ENCODE measurements at places on chromosomes 3 and 15.

GRCh38 chr3:97991293-97991682 is 19.1 kb upstream of the RIOX2 start:
- no peak for DNase-seq

- no peak for DNase-seq
These were observed 91.6 kb downstream of the PLD1 start for GRCh38 chr3:171718493-171719185.

DNA sequence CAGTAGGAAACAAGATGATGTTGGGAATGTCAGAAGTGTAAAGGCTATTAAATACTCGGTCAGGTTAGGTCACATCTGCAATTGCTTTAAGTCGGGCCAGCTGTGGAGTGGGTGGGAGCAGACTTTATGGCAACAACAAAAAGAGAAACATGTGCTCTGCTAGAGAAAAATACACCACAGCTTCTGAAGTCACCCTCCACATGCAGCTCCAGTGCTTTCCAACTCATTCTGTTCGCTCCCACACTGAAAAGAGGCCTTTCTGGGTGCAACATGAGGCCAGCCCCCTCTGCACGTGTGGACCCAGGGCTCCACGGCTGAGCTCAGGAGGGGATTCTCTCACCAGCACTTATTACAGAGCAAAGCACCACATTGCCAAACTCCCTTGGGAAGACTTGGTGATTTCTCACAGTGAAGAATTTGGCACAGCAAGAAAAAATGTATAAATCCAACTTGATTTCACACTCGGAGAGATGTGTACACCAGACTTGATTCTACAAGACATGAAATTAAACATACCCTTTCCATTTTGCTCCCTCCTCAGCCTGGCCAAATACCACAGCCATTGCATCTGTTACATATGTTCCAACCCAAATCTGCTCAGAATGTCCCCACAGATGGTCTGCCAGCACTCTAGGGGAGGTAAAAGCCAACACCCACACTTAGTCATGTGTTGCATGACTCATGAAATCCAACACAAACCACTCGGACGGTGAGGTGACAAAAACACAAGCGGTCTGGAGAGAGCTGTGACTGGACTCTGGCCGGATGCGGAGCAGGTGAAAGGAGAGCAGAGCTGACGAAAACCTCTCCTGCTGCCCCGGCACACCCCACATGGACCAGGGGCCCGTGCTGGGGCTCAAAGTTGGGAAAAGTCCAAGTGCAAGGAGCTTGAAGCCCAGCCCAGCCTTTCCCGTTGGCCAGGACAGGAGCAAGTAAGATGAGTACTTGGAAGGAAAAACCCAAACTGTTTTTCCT is 74.6 kb downstream of the ITGB5 start:
- no peak for DNase-seq

- no peak for DNase-seq
These were observed 542.9 kb downstream of the FHIT start for GRCh38 chr3:60708191-60708975.

GRCh38 chr15:99102332-99103235 is 2.3 kb upstream of the SYNM start:
- no peak for DNase-seq

DNA sequence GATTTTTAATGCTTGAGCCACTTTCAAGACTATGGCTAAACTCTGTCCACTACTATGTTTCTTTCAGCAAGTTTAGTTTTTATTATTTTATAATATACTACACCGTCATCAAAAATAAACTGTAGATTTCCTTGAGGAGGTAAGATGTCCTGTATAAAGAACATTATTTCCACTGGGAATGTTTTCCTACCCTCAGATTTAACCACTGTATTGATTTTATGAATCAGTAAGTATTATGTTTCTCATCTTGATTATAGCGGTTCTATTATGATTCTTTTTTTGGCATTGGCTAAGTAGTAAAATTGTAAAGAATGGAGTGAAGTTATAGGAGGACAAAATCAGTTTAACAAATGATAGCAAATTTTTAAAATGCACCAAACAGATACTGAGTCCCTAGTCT is 44.4 kb downstream of the ADAM10 start:
- no peak for DNase-seq

GRCh38 chr15:92809880-92810361 is 90.2 kb upstream of the CHD2 start:
- no peak for DNase-seq

DNA sequence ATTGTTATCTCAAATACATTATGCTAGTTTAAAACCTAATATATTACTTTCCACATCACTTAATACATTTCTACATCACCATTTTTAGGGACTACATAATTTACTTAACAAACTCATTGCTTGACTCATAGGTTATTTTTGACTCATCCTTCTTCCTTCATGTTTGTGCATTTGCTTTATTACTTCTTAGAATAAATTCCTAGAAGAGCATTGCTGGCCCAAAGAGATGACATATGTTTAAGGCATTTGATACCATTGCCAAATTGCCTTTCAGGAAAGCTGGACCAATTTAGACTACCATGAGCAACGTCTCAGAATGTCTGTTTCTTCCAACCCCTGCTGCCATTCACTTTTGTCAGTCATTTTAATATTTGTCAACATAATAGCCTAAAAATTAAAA is 905.8 kb downstream of the IGSF11 start:
- no peak for DNase-seq

GRCh38 chr3:146550743-146551510 is 6.5 kb upstream of the PLSCR1 start:
- no peak for DNase-seq

- no peak for DNase-seq
These were observed 1.3 kb downstream of the ADAMTS9 start for GRCh38 chr3:64686446-64686908.

- DNase-seq: no peak
These were observed 82.2 kb downstream of the RBMS3 start for GRCh38 chr3:29363110-29363509.

GRCh38 chr3:25009665-25010064 is 418.4 kb upstream of the RARB start:
- DNase-seq: no peak

GRCh38 chr3:157868196-157868595 is 238.0 kb downstream of the SHOX2 start:
- DNase-seq: no peak

DNA sequence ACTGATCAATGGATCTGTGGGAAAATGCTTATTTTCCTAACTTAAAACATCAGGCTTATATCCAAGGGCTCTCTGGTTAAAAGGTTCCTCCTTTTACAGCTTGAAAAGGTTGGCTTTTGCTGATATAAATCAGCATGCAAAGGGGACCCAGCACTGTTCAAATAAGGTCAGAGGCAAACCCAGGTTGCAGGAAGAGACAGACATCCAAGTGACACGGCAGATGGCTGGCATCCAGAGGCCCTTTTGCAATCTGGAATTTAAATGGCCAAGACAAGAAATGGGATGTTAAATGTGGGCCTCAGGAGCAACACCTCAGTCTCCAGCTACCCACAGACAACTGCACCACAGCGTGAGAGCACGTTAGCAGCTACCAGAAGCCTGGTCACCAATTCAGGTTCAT is 6.3 kb downstream of the SH3BP5 start:
- DNase-seq: peak; percentile 63

GRCh38 chr15:89150287-89150686 is 62.0 kb downstream of the ABHD2 start:
- no peak for DNase-seq

- no peak for DNase-seq
These were observed 1.1 kb downstream of the SLCO2A1 start for GRCh38 chr3:134028486-134029255.

GRCh38 chr3:13308380-13308801 is 111.7 kb downstream of the NUP210 start:
- DNase-seq: peak; percentile 39

GRCh38 chr3:177440456-177441104 is 243.3 kb upstream of the TBL1XR1 start:
- no peak for DNase-seq

GRCh38 chr3:39148435-39149058 is 4.8 kb downstream of the CSRNP1 start:
- no peak for DNase-seq

DNA sequence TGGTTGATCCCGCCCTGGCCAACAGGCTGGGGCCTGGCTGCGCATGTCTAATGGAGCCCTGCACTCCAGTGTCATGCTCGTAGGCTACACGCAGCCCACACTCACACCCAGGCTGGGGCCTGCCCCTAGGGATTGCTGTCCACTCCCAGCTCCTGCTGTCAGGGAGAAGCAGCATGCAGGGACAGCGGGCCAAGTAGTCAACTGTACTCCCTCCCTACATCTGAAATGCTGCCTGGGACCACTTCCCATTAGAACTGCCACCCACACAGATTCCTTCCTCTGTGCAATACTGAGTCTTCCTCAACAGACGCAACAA is 16.1 kb downstream of the ALS2CL start:
- DNase-seq: no peak

GRCh38 chr3:154132777-154133375 is 11.7 kb downstream of the ARHGEF26 start:
- DNase-seq: no peak

DNA sequence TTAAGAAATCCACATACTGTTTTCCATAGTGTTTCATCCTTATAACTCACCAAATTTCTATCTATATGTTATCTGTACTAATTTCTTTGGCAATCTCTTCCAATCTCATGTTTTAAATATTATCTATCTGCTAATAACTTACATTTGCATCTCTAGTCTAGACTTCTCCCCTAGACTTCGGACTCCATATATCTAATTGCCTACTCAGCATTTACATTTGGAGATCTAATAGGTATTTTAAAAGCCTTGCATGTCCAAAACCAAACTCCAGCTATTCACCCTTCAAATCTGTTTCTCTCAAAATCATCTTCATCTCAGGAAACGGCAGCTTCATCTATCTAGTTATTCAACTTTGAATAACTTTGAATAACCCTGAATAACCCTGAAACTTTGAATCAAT is 35.3 kb downstream of the ZNF385D start:
- no peak for DNase-seq

DNA sequence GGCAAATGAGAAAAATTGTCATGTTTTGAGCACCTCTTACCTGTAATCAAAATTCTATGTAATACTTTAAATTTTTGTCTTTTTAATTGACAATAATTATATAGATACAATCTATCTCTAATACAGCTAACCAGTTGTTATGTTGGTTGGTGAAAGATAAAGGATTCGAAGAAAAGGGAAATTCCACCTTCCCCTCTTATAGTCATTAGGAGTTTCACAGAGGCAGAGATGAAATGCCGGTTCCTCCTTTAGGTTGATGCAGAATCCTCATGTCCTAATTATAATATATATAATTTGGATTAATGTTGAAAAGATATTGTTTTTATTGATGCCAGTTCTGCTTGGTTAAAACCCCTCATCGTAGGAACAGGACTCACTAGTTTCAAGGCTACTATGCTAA is 67.1 kb downstream of the LRCH3 start:
- DNase-seq: no peak

GRCh38 chr15:70093481-70094319 is 4.0 kb downstream of the TLE3 start:
- DNase-seq: peak; percentile 100

DNA sequence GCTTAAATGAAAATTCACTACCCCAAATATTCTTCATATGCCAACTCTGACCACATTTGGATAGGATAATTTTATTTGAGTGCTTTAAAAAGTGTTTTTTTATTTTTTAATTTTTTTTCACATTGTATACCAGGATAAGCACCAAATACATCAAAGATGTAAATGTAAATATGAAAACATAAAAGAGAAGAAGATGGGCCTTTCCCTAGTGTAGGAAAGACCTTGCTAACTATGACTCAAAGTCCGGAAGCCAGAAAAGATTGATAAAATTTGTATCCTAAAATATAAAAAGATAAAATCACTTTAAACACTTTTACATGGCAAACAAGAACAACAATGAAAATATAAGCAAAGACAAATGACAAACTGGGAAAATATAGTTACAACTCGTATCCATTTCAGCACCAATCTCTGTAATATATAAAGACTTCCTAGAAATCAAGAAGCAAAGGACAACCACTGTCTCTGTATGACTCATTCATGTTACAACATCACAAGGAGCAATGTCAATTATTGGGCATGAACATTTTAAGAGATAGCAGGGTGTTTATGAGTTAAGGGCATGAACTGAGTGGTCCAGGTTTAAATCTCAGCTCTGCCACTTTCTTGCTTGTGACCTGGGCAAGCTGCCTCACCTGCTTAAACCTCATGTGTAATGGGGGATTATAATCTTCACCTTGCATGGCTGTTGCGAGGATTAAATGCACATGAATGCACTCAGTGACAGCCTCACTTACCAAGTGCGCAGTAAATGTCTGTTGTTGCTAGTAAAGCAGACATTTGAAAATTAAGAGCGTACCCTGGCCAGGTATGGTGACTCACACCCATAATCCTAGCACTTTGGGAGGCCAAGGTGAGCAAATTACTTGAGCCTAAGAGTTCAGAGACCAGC is 25.3 kb upstream of the ARHGEF3 start:
- no peak for DNase-seq

DNA sequence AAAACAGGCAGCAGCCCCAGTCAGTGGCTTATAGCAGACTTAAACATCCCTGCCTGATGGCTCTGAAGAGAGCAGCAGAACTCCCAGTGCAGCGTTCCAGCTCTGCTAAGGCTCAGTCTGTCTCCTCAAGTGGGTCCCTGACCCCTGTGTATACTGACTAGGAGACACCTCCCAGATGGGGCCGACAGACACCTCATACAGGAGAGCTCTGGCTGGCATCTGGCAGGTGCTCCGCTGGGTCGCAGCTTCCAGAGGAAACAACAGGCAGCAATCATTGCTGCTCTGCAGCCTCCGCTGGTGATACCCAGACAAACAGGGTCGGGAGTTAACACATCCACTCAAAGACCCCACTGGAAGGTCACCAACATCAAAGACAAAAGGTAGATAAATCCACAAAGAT is 93.5 kb downstream of the RFX7 start:
- DNase-seq: no peak

- no peak for DNase-seq
These were observed 80.5 kb downstream of the SNRK start for GRCh38 chr3:43366885-43367284.

- no peak for DNase-seq
These were observed 17.2 kb upstream of the SLC12A8 start for GRCh38 chr3:125229707-125230106.

- DNase-seq: no peak
These were observed 3.3 kb upstream of the CEP97 start for GRCh38 chr3:101720851-101721840.

Measured in LNCaP clone FGC (cell line).